ENCODE measurements at places on chromosomes 2 and 18.

DNA sequence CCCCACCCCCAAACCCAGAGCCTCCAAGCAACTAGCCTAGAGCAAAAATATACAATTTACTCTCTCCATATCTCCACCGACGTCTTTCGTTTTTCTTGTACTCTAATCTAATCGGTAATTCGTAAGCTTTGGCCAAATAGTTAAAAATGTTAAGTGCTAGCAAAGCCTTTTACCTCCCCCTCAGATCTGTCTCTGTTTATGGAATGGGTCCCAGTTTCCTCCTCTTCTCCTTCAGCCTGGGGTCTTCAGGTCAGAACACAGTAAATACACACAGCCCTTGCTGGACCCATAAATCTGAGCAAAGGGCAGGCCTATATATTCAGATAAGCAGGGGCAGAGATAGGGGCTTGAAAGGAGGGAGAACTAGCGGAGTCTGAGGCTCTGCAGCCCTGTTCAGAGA, 267.4 kb downstream of the MEIS1 start:
- no peak for DNase-seq

DNA sequence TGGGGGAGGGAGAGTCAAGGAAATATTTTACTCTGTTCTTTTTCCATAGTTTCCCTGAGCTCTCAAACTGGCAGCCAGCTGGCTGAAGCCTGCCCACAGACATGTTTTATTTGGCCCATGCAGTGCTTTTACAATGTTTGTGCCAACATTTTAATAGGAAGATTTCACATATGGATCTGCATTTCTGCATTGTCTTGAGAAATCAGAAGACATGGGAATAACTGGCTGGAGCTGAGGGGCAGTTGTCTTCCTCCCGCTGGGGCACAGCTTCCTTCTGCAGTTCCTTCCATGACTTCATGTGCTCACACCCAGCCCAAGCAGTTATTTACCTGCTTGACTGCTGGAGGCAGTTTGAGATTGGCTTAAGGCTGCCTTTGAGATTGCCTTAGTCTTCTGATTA, 74.4 kb downstream of the PLCL1 start:
- no peak for DNase-seq

DNA sequence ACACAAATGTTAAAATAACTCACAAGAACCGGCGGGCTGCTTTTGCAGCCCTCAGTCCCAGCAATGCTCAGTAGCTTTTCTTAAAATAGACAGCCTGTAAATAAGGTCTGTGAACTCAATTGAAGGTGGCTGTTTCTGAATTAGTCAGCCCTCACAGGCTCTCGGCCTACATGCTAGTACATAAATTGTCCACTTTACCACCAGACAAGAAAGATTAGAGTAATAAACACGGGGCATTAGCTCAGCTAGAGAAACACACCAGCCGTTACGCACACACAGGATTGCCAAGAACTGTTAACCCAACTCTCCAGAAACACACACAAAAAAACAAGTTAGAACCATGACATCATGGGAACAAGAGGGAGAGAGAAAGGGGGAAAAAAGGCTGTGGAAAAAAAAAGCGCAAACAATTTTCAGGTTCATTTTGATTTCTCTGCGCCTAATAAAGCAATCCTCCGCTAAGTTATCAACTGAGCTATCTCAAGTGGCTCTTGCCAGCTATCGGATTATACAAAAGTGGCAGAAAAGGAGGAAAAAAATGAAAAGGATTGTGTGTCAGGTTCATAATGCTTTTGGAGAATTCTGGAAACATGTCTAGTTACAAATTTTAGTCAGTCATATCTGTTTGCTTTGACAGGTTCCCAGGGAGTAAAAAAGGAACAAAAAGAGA, 89.1 kb downstream of the ZEB2 start:
- DNase-seq, result no peak

DNA sequence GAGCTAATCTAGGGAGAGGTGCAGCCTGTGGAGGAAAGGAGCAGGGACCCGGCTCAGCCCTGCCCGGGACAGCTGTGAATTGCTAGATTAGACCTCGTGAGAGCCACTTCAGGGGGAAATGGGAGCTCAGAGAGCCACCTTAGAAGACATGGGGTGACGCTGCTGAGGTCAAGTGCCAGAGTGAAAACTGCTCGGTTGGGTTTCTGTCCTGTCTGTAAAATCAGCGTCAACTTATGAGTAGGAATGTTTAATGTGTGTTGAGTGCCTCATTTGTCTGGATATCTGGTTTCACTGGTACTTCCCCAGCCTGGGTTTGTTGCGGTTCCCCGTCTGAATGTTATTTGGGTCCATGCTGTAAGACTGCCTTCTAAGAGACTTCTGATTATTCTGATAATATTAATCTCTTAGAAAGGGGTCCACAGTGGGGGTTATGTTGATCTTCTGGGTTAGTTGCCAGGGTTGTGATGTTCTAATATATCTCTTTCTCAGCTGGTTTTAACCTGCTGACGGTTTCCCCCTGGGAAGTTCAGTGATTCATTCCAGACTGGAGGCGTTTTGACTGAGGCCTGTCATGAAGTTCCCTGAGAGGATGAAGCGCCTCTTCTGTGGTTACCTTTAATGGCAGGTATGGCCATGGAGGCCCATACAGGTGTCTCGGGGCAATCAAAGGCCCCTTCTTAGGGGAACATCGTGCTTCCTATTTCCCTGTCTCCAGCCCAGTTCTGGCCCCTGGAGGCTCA, 175.9 kb downstream of the SH3RF3 start:
- no peak for DNase-seq

DNA sequence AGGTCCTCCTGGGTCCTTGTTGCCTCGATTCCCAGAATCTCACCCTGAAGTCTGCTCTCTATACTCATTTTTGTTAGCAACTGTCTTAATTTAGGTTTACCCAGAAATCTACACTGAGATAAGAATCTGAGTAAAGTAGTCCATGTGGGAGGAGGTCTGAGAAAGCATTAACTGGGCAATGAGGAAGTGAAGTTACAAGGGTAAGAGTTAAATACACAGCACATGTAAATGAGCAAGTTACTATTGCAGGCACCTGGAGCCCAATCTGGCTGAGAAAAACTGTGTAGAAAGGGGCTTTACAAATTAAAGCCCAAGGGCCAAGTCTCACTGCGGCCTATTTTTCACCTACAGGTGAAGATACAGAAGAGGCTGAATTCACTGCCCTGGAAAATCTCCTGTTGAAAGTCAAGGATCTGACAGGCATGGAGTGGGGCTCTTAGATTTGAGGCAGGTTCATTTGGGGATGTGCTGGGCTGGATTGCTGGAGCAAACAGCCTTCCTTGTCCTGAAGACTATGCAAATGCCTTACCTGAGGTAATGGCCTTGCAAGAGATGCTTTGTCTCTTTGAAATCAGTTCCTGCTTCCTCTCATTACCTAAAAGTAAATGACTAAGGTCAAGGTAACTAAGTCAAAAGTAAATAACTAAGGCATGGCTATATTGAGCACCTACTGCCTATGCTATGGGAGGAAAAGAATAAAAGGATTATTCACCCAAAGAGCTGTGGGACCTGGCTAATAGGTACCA, 84.4 kb upstream of the DYNAP start:
- no peak for DNase-seq

DNA sequence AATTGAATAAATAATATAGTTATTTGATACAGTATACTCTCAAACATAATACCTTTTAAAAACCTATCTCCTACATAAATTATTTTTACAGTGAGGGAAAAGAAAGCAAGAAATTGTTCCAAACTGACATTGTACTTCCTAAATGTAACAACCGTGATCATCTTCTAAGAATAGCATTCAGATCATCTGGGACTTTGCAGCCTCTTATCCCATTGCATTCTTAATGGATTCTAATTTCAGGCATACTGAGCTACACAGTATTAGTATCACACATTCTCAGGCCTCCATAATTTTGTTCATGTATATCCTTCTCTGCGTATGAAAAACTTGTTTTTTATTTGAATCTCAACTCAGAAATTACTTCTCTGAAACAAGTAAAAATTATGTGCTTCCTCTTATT, 1134.7 kb upstream of the CDH2 start:
- DNase-seq, result no peak

DNA sequence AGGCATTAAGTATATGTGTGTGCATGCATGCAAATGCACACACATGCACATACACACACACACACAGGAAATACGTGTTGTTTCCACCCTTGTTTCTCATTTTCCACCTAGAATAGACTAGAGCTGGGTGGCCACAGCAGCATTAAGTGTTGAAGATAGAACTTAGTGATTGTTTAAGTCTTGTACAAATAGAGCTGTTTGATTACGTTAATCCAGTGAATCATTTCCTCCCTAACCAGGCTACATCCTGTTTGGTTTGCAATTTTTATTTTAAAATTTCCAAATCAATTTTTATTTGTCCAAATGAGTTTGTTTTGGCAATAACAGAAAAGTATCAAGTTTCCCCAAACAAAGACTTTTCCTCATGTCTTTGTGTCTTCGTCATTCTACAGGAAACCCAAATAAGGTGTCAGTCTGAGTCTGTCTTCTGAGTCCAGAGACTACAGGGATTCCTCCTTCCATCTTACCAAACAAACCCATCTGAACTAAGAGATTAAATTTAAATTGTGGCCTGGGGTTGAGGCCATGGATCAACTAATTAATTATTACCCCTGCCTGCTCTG, 74.6 kb upstream of the GALNT5 start:
- no peak for DNase-seq

DNA sequence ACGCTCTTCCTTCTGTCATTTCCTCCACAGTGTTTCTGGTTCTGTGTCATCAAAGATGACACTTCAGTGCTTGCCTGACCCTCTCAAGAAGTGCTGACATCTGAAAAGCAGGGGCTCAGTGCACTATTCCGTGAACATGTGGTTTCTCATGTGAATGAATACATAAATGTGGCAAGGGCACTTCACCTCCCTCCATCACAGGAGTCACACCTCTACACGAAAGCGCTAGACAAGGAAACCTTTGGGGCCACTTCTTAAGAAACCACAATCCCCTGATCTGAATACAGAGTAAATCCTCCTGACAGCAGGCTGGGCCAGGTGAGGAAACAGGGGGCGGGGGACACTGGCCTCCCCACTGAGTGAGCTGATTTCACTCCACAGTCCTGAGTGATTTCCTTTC, 145.8 kb upstream of the ACAA2 start:
- no peak for DNase-seq

DNA sequence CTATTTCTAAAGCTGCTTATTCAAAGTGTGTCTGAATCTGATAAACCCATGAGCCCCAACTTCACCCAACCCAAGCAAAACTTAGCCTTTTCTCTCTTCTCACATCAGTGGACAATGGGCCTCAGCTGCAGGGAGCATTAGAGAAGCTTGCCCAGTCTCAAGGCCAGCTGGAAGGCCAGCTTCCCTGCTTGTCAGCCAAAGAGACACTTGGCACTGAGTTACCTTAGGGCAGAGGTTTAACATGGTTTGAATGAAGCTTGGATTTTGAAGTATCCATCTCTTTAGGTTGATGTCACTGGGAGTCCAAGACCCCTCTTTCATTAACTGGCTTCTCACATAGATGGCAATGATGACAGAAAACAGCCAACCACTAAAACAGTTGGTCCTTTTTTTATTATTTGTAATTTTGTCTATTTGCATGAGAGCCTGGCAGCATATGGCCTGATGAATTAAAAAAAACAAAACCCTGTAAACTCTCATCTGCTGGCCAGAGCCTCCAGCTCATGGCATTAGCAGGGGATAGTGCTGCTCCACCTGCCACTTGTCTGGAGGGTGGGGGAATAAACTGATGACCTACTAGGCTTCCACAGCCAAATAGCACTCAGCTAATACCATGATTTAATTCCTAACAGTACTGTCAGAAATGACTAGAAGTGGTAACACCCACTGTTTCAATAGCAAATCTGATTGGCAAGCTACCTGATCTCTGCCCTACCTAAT, 137.0 kb downstream of the UBE2E3 start:
- DNase-seq, result no peak

GRCh38 chr2:209976698-209977385, 25.6 kb upstream of the RPE start:
- DNase-seq, result no peak

- no peak for DNase-seq
These were observed 54.0 kb upstream of the SPP2 start for GRCh38 chr2:233996461-233996860.

DNA sequence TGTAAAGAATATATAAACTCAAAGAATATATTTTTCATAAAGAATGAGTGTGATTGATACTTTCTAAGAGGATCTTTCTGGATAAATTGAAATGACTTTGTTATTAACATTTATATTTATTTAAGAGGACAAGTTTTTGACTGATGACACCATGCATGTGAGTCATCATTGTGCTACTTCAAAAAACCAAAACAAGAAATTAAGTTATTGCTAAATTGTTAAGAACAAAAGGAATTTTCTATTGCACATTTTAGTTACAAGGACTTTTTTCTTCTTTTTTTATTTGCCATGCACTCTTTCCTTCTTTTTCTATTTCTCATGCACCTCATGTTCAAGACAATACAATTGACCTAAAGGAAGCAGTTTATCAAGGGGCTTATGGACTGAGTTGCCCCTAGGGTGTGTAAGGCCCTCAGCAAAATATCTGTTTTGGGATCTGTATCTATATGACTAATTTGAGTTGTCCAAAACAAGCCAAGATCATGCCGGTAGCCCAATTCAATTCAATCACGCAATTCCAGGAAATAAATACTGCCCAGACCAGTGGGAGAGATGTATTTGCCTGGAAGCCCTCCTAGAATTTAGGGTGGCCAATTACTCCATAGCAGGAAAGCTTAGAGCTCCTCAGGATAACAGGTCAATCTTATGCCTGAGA, 654.3 kb downstream of the METTL4 start:
- DNase-seq, result no peak

GRCh38 chr2:168518555-168519066, 62.5 kb downstream of the CERS6 start:
- no peak for DNase-seq

DNA sequence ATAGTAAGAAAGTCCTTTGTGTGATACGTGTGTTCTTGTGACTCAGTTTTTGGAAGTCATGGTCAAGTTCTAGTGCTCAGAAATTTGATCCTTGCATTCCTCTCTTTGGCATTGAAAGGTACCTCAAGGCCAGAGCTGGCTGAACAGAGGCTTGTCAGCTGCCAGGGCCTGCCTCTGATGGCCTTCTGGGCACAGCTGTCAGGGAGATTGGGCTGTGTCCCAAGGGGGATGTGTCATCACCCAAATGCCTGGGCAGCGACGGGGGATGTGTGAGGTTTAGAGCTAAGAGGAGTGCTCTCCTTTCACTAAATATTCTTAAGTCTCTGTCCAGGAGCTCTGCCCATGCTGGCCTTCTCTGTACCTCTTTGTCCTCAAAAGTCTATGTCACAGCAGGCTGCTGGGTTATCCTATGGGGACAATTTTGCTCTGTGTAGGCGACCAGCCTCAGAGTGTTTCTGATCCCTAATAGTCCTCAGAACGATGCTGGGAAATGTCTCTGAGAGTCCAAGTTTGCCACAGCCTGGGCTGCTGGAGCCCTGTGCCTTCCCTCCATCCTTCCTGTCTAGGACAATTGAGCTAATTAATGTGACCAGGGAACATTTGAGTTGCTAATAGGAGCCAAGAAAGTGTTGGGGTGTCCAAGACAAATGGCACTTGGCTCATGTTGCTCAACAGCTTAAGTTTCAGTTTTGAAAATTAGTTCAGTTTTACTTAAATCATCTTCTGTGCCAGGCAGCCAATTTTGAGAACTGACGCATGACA, 115.4 kb upstream of the ZNF521 start:
- DNase-seq, result no peak

Data from stimulated activated CD4-positive, alpha-beta T cell treated with anti-CD3 and anti-CD28 coated beads, Interleukin-2, amount 100 ng/mL, for 24 hours (primary cell).